ENCODE measurements at places on chromosomes 1 and 21. TPM values are rescaled to one million over a fixed set of nuclear protein-coding genes. Genes with fewer than 3 reads are reported as not detected.

DNA sequence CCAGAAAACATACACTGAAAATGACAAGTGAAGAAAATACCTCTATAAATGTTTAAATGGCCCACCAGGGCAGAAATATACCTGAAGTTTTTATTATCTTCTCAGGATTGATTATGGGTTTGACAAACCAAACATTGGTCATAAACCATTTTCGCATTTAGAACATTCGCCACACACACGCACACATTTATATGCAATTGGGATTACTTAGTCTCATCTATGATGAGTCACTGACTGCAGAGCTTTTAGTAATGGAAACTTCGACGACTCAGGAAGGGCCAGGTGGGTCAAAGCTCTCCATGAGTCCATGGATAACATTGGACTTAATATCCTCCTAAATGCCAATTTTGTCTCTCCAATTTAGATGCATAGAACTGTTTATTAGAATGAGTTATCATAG lies 16.9 kb downstream of the NRDC start:
- no peaks in the 10 kb centered on the region for H3K27me3 ChIP-seq
- H3K36me3 ChIP-seq: no peaks in the 10 kb centered on the region
- no peak overlapping the region for H3K27ac ChIP-seq
- peaks cover 3% of the 10 kb centered on the region for H3K4me1 ChIP-seq

DNA sequence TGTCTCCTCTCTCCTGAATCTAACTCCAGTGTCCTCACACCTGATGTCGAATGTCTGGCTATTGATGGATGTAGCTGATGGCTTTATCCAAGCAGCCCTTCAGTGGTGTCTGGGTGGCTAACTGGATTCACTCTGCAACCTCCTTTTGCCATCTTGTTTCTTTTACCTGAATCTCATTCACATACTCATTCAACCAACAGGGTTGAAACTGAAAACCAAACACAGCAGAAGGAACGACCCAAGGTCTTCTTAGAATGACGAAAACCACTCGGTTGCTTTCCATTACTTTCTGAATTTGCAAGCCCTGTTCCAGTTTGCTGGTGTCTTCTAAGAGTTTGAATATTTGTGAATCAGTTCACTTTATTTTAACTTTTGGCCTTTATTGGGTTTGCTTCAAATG lies 424.3 kb upstream of the CXADR start:
- H3K27me3 ChIP-seq: no peaks in the 10 kb centered on the region
- H3K4me1 ChIP-seq: peaks cover 11% of the 10 kb centered on the region
- H3K27ac ChIP-seq: no peak overlapping the region
- no peaks in the 10 kb centered on the region for H3K36me3 ChIP-seq
- no peak overlapping the region for H3K4me3 ChIP-seq

- DNase-seq: no peak
- no peak overlapping the region for H3K4me3 ChIP-seq
- no peaks in the 10 kb centered on the region for H3K27me3 ChIP-seq
- no peak overlapping the region for H3K27ac ChIP-seq
- peaks cover 34% of the 10 kb centered on the region for H3K36me3 ChIP-seq
Measured at GRCh38 chr1:178472531-178472930, 24.2 kb downstream of the CLEC20A start.

DNA sequence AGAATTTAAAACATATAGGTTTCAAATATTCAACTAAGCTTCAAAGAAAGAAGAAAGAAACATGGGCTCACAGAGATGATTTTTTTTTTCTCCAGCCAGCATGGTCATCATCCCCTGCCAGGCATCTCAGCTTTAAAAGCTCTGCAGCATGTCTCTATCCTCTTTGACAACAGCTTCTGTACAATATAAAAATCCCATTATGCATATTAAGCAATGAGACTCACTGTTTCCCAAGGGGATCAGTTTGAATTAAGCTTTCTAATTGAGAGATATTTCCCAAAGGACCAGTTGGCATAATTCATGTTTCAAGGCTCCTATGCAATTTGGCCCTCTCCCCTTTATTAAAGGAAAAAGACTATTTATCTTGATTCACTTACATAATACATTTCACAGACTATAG lies 220.3 kb downstream of the GRIK1 start:
- DNase-seq: no peak
- no peak overlapping the region for H3K4me3 ChIP-seq
- H3K27ac ChIP-seq: no peak overlapping the region
- H3K4me1 ChIP-seq: no peaks in the 10 kb centered on the region
- no peaks in the 10 kb centered on the region for H3K27me3 ChIP-seq

DNA sequence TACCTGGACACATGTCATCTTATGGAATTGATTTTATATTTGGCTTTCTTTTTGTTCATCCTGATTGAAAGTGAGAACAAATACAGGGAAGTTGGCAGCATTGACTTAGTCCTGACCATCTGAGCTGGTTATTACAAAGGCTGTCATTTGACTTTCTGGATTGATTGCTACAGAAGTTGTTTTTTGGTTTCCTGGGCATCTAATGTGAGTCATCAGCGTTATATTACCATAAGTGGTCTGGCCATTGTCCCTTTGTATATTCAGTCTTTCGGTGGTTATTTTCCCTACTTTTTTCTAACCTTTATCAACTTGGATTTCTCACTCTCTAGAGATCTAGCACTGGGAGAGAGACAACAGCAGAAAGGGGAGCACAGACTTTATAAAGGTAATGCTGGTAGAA lies 1646.5 kb downstream of the MRPL39 start:
- H3K27ac ChIP-seq: no peak overlapping the region
- no peaks in the 10 kb centered on the region for H3K27me3 ChIP-seq
- H3K4me3 ChIP-seq: no peak overlapping the region
- no peak for DNase-seq
- no peaks in the 10 kb centered on the region for H3K36me3 ChIP-seq
- H3K4me1 ChIP-seq: no peaks in the 10 kb centered on the region

- DNase-seq: no peak
- H3K27me3 ChIP-seq: no peaks in the 10 kb centered on the region
- H3K36me3 ChIP-seq: peaks cover 19% of the 10 kb centered on the region
Measured at GRCh38 chr1:7811476-7811875, 27.4 kb downstream of the PER3 start.

DNA sequence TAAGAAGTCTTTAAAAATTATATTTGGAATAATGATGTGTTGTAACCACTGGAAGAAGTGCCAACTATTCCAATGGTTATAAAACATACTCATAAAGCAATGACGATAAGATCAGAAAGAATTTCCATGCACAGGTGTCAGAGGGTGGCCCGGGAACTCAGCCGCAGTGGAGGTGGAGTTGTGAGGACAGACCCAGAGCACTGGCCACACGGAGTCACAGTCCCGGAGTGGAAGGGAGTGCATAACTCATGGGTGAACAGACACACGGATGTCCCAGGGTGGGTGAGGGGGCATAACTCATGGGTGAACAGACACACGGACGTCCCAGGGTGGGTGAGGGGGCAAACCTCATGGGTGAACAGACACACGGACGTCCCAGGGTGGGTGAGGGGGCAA lies 2.5 kb downstream of the KRTAP10-4 start:
- H3K36me3 ChIP-seq: no peaks in the 10 kb centered on the region
- peaks cover 2% of the 10 kb centered on the region for H3K27me3 ChIP-seq
- no peak overlapping the region for H3K27ac ChIP-seq
- H3K4me3 ChIP-seq: no peak overlapping the region
- no peaks in the 10 kb centered on the region for H3K4me1 ChIP-seq

DNA sequence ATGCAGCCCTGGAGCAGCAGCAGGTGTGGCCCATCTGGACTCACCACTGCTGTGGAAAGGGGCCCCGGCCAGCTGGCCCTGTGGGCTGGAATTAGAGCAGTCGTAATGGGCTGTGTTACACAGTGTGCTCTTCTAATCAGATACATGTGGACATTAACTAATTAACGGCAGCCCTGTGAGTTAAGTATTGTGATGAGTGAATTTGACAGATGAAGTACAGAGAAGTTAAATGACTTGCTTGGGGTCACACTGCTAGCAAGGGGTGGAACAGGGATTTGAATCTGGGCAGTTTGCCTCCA lies 58.6 kb downstream of the MDM4 start:
- peak; percentile 61 for DNase-seq
- no peaks in the 10 kb centered on the region for H3K27me3 ChIP-seq
- H3K4me1 ChIP-seq: no peaks in the 10 kb centered on the region
- H3K27ac ChIP-seq: no peak overlapping the region
- H3K36me3 ChIP-seq: peaks cover 3% of the 10 kb centered on the region

DNA sequence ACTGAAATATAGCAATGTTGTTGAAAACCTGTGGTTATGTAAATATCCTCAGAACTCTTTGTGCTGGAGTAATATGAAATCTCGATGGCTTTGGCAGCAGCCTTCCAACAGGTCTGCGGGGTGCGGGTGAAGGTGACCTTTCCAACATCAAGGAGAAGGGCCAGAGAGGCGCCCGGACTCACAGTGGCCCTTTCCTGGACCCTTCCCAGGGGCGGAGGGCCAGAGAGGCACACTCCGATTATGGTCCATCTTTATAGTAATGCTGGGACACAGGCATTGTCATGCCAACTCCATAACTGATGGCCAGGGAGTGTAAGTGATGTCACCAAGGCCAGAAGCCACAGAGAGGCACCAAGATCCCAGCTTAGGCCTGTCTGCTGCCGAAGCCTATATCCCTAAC lies 18.1 kb downstream of the SLC37A1 start:
- no peaks in the 10 kb centered on the region for H3K36me3 ChIP-seq
- no peaks in the 10 kb centered on the region for H3K4me1 ChIP-seq
- H3K4me3 ChIP-seq: no peak overlapping the region
- H3K27me3 ChIP-seq: no peaks in the 10 kb centered on the region
- no peak for DNase-seq
- H3K27ac ChIP-seq: no peak overlapping the region

DNA sequence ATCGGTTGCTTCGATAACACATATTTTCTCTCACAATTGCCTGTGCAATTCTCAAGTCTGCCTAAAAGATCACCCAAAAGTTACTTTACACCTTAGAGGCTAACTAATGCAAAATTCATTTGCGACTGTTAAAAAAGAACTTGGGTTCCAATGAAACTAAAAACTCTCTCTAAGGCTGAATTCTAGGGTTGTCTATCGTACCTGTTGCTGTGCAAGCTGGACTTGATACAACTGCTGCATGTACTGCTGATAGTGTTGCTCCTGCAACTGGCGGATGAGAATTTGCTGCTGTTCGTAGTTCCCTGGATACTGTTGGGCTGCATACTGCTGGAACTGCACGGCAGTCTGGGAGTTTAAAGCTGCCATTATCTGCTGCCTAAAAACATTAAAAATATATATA lies 27.6 kb downstream of the ACBD3 start:
- no peak overlapping the region for H3K27ac ChIP-seq
- H3K4me1 ChIP-seq: no peaks in the 10 kb centered on the region
- H3K36me3 ChIP-seq: peaks cover 27% of the 10 kb centered on the region
- DNase-seq: no peak
- no peak overlapping the region for H3K4me3 ChIP-seq

DNA sequence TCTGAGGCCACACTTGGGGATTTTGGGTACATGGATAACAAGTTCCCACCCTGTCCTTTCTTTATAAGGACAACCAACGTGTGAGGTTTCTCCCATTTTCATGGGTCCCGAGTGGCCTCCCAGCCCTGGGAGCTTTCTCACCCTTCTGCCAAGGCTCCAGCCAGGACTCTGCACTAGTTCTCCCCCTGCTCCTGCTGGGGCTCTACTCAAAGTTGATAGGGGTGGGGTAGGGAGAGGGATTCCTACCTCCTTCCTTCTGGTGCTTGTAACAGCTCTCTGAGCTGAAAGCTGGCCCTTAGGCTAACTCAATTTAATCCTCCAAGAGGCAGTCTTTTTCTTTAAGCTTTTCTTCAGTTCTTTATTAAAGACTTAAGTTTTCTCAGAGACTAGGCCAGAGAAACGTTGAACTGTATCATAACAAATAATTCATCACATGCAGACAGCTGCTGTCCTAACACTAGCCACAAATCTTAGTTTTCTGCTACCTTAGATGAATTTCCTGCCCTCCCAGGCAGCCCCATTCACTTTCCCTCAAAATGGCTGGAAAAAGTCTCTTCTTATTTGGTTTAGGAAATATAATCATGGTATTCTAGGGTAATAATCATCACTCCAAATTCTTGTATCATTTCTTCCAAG lies 22.4 kb upstream of the DR1 start:
- H3K27ac ChIP-seq: no peak overlapping the region
- no peak overlapping the region for H3K4me3 ChIP-seq
- H3K27me3 ChIP-seq: no peaks in the 10 kb centered on the region
- no peaks in the 10 kb centered on the region for H3K36me3 ChIP-seq
- DNase-seq: no peak

- no peak overlapping the region for H3K27ac ChIP-seq
- H3K4me1 ChIP-seq: no peaks in the 10 kb centered on the region
- H3K36me3 ChIP-seq: no peaks in the 10 kb centered on the region
- no peak for DNase-seq
- H3K27me3 ChIP-seq: no peaks in the 10 kb centered on the region
Measured at GRCh38 chr1:100340494-100340893, 11.8 kb upstream of the CDC14A start.

DNA sequence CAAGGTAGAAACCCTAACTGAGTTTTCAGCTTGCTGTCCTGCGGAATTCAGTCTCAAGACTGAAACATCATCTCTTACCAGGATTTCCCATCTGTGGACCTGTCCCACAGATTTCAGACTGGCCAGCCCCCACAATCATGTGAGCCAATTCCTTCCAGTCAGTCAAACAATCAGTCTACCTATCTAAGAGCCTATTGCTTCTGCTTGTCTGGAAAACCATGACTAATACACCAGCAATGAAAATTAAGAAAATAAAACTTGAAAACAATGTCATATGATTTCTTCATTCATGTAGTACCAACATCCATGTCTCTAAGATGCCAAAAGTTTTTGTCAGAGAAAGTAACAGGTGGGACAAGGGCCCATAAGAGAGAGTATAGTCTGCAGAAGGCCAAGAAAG lies 57.6 kb upstream of the CRB1 start:
- no peak for DNase-seq
- H3K4me1 ChIP-seq: peaks cover 2% of the 10 kb centered on the region
- no peaks in the 10 kb centered on the region for H3K27me3 ChIP-seq
- no peaks in the 10 kb centered on the region for H3K36me3 ChIP-seq
- H3K27ac ChIP-seq: no peak overlapping the region

DNA sequence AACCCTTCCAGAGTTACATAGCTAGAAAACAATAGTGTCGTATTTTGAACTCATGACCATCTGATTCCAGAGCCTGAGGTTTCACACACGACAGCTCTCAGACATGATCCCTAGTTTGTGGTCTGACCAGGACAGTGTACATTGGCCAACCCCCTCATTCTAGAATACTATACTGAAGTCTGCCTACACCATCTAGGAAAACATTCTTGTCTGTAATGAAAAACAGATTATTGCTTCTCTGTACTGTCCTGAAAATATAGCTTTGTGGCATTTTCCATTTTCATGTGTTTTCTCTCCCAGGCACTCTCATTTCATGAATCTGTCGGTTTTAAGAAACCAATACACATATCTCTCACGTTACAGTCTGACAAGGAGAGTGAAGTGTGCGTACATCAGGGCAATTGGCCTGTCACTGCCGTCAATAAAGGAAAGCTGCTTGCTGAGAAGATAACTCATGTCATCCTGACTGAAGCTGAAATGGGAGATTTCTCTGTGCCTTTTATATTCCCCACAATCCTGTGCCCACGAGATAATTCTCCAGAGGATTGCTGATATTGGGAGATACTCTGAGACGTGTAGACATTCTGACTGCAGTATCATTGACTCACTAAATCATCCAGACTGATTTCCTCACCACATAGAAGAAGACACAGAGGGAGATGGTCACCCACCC lies 585.6 kb downstream of the PLPP3 start:
- DNase-seq: no peak
- peaks cover 38% of the 10 kb centered on the region for H3K4me1 ChIP-seq
- H3K36me3 ChIP-seq: no peaks in the 10 kb centered on the region
- no peak overlapping the region for H3K4me3 ChIP-seq

- H3K4me3 ChIP-seq: no peak overlapping the region
- H3K27me3 ChIP-seq: no peaks in the 10 kb centered on the region
- H3K4me1 ChIP-seq: no peaks in the 10 kb centered on the region
- DNase-seq: no peak
- no peaks in the 10 kb centered on the region for H3K36me3 ChIP-seq
Measured at GRCh38 chr21:24948186-24948585, 659.1 kb downstream of the MRPL39 start.

SH3BGR gene
- 3.2 TPM for total RNA-seq

MX1 gene
- total RNA-seq: 22.7 TPM

E2F2 gene
- 1.7 TPM for total RNA-seq

LHX8 gene
- not detected for total RNA-seq
